HepG2 (cell line): ENCODE measurements at places on chromosomes 4 and X. TPM values are rescaled to one million over a fixed set of nuclear protein-coding genes. Genes with fewer than 3 reads are reported as not detected.

RNF150 gene
- 0.02 TPM in 1 of 2 replicates, not detected in the other for total RNA-seq

- H3K27ac ChIP-seq = no peak overlapping the region
- no peak for DNase-seq
- H3K4me3 ChIP-seq = no peak overlapping the region
Measured at GRCh38 chr4:158750379-158750778, 18.4 kb upstream of the FNIP2 start.

GRCh38 chr4:137065311-137065710, 467.0 kb downstream of the PCDH18 start:
- H3K27ac ChIP-seq = no peak overlapping the region
- H3K27me3 ChIP-seq = no peaks in the 10 kb centered on the region
- no peak overlapping the region for H3K4me3 ChIP-seq
- H3K4me1 ChIP-seq = no peaks in the 10 kb centered on the region
- no peak for DNase-seq

NOX1 gene
- total RNA-seq = not detected in 2 replicates

DNA sequence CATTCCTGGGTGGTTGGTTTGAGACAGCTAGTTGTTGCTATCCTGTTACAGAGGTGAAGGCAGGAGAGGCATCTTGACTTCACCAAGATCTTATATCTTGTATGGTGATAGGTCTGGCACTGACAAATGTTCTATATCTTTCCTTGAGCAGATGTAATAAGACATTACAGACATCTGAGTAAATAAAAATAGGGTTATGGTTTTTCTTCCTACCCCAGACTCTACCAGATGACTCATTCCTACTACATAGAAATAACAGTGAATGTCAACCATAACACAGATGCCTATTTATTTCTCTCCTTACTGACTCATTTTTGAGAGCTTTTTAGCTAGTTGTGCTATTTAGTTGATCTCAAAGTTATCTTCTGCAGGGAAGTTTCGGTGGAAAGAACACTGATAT, 21.9 kb downstream of the HNRNPH2 start:
- H3K4me3 ChIP-seq = no peak overlapping the region
- no peaks in the 10 kb centered on the region for H3K36me3 ChIP-seq
- DNase-seq = no peak
- H3K27me3 ChIP-seq = no peaks in the 10 kb centered on the region
- H3K27ac ChIP-seq = no peak overlapping the region

MMRN1 gene
- total RNA-seq = not detected in 2 replicates
